ENCODE measurements at places on chromosomes 11 and 22.

- DNase-seq: no peak
Observed at GRCh38 chr22:30894371-30894740, 74.2 kb downstream of the MORC2 start.

DNA sequence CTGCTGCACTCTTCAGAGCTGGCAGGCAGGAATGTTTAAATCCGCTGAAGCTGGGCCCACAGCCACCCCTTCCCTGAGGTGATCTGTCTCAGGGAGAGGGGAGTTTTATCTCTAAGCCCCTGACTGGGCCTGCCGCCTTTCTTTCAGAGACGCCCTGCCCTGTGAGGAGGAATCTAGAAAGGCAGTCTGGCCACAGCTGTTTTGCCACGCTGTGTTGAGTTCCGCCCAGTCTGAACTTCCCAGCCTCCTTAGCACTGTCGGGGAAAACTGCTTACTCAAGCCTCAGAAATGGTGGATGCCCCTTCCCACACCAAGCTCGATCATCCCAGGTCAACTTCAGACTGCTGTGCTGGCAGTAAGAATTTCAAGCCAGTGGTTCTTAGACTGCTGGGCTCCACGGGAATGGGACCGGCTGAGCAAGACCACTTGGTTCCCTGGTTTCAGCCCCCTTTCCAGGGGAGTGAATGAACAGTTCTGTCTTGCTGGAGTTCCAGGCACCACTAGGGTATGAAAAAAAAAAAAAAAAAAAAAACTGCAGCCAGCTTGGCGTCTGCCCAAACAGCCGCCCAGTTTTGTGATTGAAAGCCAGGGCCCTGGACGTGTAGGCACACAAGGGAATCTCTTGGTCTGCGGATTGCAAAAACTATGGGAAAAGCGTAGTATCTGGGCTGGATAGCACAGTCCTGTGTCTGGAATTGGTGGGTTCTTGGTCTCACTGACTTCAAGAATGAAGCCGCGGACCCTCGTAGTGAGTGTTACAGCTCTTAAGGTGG, 127.4 kb downstream of the SPON1 start:
- no peak for DNase-seq

DNA sequence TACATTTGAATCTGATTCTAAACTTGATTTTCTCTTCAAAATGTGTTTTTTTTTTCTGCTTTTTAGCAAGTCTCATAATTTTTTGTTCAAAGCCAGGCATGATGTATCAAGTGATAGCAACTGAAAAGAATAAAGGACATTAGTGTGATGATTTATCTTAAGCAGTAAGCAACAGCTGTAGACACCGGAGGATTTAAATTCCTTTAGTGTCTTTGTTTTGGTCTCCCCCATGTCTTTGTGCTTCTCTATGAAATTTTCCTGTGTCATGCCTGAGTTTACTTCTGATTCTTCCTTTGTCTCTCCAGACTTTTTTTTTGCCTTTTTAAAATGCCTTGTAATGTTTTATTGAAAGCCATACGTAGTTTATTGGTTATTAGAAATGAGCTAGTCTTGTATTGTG, 934.2 kb upstream of the RAG2 start:
- no peak for DNase-seq

GRCh38 chr22:29578462-29579200, 2.3 kb downstream of the NIPSNAP1 start:
- no peak for DNase-seq

DNA sequence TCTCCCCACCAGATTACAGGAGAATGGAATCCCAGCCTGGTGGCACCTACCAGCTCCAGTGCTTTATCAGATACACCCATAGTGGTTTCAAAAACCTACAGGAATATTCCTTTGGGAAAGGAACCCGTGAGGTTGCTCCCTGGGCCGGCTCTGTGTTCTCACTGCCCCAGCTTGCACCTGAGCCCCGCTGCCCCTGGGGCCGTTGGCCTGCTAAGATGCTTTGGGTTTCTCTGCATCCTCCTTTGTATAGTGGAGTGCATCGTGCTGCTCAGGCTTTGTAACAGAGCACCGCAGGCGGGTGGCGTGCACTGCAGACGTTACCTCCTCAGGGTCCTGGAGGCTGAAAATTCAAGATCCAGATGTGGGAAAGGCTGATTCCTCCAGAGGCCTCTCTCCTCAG, 414.1 kb downstream of the BRD1 start:
- DNase-seq: no peak

GRCh38 chr11:99592266-99592665, 571.5 kb downstream of the CNTN5 start:
- no peak for DNase-seq

DNA sequence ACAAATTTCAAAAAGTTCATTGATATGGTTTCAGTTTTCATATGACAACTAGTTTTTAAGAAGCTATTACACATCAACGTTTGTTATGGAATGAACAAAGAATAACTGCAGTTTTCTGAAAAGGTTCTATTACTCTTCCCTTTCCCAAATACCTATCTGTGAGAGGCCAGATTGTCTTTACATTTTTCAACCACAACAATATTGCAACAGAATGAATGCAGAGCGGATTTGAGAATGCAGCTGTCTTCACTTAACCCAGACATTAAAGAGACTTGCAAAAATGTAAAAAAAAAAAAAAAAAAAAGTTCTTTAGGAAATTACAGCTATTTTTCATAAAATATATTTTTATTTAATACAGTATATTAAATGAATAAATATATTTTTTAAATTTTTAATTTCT, 250.8 kb downstream of the DDX10 start:
- no peak for DNase-seq

GRCh38 chr11:35980686-35981390, 37.0 kb downstream of the LDLRAD3 start:
- DNase-seq: no peak

GRCh38 chr22:27986459-27986858, 67.4 kb upstream of the PITPNB start:
- DNase-seq: no peak

- no peak for DNase-seq
Observed at GRCh38 chr11:12808519-12808918, 134.3 kb downstream of the TEAD1 start.

GRCh38 chr11:9385327-9385899, 961 bp downstream of the IPO7 start:
- DNase-seq: no peak

GRCh38 chr11:2652333-2653197, 47.2 kb downstream of the KCNQ1OT1 start:
- DNase-seq: no peak

- DNase-seq: no peak
Observed at GRCh38 chr11:20089796-20090653, 70.2 kb downstream of the DBX1 start.

GRCh38 chr22:45843031-45843430, 133.9 kb downstream of the WNT7B start:
- DNase-seq: no peak

GRCh38 chr11:77027275-77027674, 6.9 kb upstream of the B3GNT6 start:
- DNase-seq: no peak

- no peak for DNase-seq
Observed at GRCh38 chr22:37187891-37188761, at the start of gene C1QTNF6. TSS of gene C1QTNF6 (minus strand) at chr22:37188247. CDS start at chr22:37188213, 34 bp downstream.

GRCh38 chr11:76143274-76143673, 63.0 kb downstream of the WNT11 start:
- DNase-seq: no peak

GRCh38 chr22:38873469-38874411, 1.7 kb upstream of the CBX6 start:
- no peak for DNase-seq

- DNase-seq: no peak
Observed at GRCh38 chr11:14538271-14538925, 18.2 kb upstream of the PSMA1 start.

DNA sequence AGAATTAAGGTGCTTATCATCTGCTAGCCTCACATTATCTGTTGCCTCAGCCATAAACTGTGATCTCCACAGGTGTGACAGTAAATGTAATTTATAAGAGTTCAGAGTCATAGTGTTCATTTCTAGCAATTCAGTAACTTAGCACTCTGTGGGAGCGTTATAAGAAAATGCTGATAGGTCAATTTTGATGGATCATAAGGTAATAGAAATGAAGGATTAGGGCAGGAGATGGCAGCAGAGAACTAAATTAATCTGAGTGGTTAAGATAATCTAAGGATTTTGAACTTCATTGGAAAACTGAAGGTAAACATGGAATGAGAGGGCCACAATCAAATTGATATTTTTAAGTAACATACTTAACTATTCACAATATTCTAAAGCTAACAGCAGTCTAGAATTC, 26.5 kb upstream of the SLC22A9 start:
- DNase-seq: no peak

- no peak for DNase-seq
Observed at GRCh38 chr22:45540122-45540521, 37.4 kb downstream of the FBLN1 start.

DNA sequence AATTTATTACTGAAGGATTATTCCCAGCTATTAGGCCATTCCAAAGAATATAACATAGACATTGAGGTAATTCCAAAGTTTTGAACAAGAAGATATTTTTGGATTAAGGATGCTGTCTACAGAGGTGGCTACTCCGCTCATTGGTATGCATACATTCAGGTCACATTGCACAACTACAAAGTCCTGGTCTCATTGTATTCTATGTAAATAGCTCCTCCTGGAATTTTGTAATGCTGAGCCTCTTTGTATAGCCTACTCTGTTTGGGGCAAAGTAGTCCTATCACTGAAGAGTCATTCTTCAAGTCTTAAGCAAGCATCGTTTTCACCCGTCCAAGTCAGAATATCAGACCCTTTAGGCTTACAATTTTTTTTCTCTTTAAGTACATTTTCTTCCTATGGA, 142.4 kb downstream of the KIF18A start:
- DNase-seq: no peak

- DNase-seq: no peak
Observed at GRCh38 chr11:76347466-76347865, 33.5 kb downstream of the THAP12 start.

DNA sequence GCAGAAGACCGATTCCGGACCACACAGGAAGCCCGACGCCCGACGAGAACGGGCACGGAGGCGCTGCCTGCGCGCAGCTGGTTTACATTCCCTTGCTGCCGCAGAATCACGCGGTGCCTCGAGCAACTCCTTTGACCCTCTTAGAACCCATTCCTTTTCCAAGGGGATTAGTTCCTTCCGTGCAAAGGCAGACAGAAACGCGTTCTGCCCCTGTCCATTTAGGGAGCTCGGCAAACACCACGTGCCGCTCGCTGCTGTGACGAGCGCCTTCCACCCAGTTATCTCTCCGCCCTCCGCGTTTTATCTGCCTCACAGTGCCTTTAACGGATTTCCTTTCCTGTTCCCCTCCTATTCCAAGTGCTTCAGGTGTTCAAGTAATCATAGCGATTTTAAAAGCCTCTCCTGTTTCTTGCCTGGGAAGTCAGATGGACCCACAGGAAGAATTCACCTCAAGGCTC, 24.1 kb upstream of the MICAL3 start:
- DNase-seq: no peak

GRCh38 chr11:75717608-75718418, at the start of gene MOGAT2:
TSS of gene MOGAT2 (plus strand) at chr11:75717838. CDS start at chr11:75717889, 51 bp downstream.
- no peak for DNase-seq

DNA sequence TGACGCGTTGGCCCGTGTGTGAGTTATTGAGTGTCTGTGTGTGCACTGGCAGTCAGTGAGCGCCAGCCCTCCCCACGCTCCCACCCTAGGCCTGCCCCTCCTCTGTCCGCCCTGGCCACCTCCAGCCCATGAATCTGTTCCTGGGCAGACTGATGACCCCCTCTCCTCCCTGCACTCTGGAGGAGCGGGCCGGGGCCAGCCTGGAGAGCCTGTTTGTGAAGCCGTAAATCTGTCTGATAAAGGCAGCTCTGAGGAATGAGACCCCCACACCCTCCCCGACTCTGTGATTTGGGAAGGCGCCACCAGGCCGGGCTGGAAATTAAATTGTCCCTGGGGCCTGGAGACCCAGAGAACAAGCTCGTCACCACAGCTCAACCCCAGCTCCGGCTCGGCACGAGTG, 8.6 kb downstream of the TSSC4 start:
- DNase-seq: no peak

DNA sequence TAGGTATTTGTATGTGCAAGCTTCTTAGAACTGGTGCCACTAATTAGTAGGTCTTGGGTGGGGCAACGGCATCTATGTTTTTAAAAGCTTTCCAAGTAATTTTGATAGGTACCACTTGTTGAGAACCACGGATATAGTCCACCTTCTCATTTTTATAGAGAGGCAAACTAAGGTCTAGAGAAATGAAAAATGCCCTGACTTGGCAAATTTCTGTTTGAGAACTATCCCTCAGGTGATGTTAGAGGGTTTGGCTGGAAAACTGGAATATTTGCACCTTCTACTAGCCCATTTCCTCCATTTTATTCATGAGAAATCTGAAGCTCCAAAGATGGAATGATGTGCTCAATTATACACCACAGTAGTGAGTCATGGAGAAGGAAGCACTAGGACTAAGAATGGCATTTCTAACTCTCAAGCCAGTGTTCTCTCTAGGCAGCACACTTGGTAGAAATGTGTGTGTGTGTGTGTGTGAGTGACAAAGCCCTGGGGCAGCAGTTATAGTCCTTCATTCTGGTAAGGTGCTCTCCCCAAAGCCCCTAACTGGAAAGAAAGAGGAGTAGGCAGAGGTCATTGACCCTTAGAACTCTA, 1.8 kb upstream of the TMEM86A start:
- no peak for DNase-seq

DNA sequence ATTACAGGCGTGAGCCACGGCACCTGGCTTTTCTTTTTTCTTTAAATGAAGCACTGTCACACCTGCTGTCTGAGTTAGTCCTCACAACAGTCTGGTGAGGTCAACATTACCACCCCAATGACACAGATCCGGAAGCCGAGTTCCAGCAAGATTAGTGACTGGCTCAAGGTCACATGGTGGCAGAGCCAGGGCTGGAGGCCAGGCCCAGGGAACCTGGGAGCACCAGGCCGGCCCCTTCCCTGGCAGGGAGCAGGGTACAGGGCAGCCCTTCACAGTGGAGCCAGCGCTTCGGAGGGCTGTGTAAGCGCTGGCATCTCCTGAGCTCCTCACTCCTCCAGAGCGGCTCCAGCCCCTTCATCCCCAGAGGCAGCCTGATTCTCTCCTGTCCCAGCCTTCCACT, 118.7 kb downstream of the ST3GAL4 start:
- no peak for DNase-seq

- DNase-seq: no peak
Observed at GRCh38 chr11:95253141-95253540, 22.1 kb upstream of the SESN3 start.

- DNase-seq: no peak
Observed at GRCh38 chr11:27138716-27139115, 98.1 kb downstream of the BBOX1 start.

DNA sequence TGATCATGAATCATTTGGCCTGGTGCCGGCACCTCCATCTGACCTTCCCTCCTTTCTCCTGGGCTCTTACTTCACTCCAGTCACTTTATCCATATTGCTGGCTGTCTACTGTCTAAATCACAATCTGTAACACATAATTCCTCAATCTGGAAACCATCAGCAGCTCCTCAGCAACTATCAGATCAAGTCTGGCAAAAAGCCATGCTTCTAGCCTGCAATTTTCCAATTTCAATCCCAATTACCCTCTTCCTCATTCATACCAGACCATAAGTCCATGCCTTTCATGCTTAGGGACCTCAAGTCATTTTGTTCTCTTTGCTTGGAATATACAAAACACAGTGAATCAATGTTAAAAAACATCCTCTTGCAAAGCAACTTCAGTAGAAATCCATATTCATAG, 882.8 kb upstream of the ANO3 start:
- no peak for DNase-seq

GRCh38 chr11:74307434-74307833, 4.0 kb downstream of the P4HA3 start:
- no peak for DNase-seq

GRCh38 chr11:60657888-60658287, 41.5 kb upstream of the MS4A8 start:
- DNase-seq: no peak
